SK-N-SH (cell line): ENCODE measurements at places on chromosomes 1 and 21. TPM values are rescaled to one million over a fixed set of nuclear protein-coding genes. Genes with fewer than 3 reads are reported as not detected.
A peak's percentile ranks its signal among the peaks of the same experiment; 100 is the strongest.

- DNase-seq = no peak
Observed at GRCh38 chr21:45829668-45830067, 151.9 kb upstream of the COL6A1 start.

DNA sequence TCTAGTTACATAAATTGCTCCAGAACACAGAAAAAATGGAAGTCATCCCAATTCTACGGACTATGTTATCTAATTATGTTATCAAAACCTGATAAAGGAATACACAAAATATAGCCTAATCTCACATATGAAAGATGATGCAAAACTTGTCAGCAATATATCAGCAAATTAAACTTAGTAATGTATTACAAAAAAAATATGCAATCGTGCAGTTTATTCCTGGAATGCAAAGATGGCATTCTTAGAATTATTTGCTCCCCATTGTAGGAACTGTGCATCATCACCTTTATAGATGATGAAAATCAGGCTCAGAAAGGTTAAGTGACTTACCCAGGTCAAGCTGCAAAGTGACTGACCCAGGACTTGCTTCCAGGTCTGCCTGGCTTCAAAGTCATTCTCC, 7.8 kb downstream of the FOXE3 start:
- no peak for DNase-seq

EXTL2 gene
- polyA plus RNA-seq = 20.3 and 32.5 TPM in 2 replicates

DNA sequence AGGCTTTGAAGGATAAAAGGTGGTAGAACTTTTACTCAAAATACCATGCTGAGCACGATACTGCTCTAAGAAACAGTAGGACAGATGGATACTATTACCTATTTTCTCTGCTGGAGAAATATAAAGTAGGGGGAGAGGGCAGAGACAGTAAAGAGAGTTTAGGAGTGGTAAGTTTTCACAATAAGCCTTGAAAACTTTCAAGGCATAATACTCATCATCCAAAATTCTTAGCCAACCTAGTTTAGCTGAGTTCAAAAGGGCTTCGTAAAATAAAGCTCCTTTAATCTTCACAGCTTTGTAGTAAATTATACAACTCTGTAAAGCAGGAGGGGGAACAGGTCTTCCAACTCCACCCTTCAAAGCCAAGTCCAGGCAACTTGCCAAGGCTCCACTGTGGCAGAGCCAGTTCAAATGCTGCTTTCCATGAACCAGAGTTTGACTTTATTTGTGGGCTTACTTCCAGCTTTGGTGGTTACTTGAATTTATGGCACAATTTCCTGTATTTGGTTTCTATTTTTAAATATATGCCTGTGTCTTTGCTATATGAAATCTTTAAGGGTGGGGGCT, 15.5 kb downstream of the TEX38 start:
- DNase-seq = no peak

MMEL1 gene
- 0.16 and 0.26 TPM in 2 replicates for polyA plus RNA-seq

DNA sequence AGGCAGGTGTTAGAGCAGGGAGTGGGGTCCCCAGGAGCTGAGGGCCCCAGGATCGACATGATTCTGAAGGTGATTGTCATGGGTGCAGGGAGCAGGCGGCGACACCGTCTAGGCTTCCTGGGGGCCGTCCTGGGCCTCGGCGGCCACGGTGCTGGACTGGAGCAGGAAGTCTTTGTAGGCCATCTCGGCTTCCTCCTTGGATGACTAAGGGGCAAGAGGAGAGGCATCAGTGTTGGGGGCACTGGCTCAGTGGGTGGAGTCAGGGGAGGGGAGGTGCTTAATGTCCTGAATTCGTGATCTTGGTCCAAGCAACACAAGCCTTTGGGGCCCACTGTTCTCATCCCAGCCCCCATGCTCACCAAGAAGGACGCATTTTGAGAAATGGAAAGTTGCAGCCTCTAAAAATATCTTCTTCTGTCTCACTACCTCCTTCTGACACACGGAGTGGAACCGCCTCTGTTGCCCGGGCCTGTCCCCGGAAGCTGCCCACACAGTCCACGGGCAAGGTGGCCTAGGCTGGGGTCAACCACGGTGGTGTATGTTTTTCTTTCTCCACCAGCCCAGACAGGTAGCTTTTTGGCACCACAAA, 8.6 kb upstream of the FCMR start:
- DNase-seq = no peak

- DNase-seq = peak; percentile 73
Observed at GRCh38 chr21:45202889-45203288, 84.8 kb downstream of the POFUT2 start.

DNA sequence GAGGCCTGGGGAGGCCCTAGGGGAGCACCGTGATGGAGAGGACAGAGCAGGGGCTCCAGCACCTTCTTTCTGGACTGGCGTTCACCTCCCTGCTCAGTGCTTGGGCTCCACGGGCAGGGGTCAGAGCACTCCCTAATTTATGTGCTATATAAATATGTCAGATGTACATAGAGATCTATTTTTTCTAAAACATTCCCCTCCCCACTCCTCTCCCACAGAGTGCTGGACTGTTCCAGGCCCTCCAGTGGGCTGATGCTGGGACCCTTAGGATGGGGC, 5.2 kb downstream of the ELF3 start:
- DNase-seq = no peak

WDR4 gene
- 21.8 and 26.5 TPM in 2 replicates for polyA plus RNA-seq

ZNF644 gene
- polyA plus RNA-seq = 5.6 and 6.8 TPM in 2 replicates

SLAMF6 gene
- polyA plus RNA-seq = not detected in 2 replicates

KCNE2 gene
- polyA plus RNA-seq = 0.05 TPM in 1 of 2 replicates, not detected in the other

DNA sequence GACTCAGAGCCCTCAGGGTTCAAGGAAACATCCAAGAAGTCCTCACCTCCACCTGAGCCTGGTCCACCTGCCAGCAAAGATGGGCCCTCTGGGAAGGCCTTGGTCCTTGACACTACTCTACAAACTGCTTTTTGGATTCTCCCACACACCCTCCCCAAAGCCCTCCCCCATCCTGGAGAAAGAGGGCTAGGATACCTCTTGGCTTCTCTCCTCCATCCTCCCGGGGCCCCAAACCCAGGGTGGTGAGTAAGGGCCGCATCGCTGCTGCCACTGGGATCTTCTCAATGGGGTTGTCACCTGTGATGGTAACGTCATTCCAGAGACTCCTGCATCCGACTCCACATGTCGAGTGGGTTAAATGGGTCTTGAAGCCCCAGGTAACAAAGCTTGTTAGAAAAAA, 26.6 kb downstream of the MATN1 start:
- no peak for DNase-seq

DNA sequence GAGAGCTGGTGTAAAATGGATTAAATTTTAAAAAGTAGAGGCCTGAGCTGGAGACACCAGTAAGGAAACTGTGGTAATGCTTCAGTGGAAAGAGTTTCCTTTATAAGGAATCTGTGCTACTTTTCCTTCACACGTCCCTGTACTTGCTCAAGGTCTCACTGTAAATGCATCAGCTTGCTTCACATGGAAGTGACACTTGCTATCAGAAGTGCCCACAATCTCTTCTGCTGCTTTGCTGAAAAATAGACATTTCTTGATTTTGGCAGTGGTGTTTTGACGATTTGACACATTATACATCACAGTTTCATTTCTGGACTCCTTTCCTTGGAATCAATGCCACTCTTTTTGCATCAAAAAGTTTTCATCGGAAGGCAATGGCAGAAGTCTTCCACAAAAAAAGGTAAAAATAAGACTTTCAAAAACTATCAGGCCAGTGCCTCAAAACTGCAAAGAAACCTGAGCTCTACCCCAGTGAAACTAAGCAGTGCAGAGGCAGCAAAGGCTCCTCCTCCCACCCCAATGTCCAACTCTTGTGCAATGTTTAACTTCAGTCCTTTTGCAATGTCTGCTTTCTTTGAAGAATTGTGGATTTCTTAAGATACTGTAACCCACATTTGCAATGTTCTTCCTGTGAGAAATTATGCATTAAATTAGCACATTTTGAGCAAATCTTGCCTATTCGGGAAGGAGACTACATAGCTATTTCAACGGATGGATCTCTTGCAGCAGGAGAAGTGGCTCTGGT, 18.4 kb upstream of the TSPAN2 start:
- DNase-seq = no peak

GRCh38 chr1:17739050-17739449, 16.1 kb upstream of the ACTL8 start:
- no peak for DNase-seq

ANGPTL1 gene
- polyA plus RNA-seq = not detected in 2 replicates

SLC30A2 gene
- polyA plus RNA-seq = not detected in 2 replicates

DNA sequence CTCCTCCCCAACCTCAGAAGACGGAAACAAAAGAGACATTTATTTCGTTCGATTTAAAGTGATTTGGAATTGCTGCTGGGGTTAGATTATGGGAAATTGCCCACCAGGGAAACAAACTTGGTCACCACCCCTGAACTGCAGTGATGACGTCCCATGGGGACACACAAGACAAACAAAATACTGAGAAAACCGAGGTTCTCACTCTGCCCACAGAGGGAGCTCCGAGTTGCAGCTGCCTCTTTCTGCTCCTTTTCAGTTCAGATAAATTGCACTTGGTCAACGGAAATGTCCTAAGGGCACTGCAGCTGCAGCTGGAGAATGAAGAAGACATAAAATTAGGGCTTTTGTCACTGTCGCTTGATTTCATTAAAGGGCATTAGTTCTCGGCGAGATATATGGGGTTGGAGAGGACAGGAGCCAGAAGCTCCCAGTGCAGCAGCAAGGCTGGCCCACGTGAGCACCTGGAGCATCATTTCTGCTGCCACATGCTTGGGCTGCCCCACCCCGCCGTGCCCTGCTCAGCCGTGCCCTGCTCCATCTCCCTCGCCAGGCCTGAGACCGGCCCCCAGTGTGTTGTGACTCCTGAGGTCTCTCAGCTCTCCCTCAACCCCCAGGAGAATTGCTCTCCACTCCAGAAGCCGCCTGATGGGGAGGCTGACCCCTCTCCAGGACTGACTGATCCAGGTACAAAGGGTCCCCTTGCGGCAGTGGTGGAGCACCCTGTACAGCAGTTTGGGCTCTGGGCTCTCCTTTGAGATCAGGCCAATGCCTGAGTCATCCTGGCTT, 231.7 kb upstream of the AJAP1 start:
- peak; percentile 26 for DNase-seq

DNA sequence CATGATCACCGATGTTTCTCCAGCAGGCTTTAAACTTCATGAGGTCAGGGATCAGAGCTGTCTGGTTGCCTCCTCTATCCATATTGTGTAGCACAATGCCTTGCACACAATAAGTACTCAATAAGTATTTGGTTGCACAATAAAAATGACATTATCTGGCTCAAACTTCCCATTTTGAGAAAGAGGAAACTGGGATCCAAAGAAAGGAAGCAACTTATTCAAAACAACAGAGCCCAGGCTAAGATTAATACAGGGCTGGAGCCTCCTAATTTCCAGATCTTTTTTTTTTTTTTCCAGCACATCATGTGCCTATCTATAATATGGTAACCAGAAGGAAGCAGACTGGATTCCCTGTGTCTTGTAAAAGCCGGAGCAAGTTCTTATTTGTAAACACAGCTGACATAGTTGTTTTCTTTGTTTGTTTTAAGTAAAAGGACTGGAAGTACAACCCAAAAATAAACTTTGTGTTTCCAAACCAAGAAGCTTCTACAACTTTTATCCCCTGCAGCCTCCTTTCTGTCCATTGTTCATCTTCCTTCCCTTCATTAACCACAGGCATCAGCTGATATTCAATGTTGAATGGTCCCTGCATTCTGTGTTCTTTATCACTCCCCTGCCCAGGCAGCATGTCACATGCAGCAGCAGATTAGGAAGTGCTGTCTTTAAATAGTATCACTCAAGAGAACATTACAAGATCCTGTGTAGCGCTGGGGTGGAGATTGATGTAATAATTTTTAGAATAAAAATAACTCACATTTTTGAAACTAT, 71.2 kb upstream of the HOOK1 start:
- DNase-seq = no peak

DNA sequence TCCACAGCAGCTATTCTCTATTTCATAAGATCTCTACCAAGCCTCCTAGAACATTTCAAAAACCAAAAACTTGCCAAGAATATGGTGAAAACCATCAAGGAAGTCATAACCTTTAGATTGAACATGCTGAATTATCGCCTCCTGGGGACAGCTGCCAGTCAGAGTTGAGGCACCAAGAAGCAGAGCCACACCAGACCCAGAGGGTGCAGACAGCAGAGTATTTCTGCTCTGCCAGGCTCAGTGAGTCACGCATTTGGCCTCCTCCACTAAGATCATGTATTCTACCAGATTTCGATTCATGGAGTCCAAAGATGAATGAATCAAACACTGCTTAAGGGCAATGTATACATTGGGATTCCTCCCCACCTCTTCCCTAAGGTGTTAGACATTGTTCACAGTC, 2.1 kb downstream of the F3 start:
- no peak for DNase-seq

FMO4 gene
- polyA plus RNA-seq = 1.6 and 2.0 TPM in 2 replicates

LZIC gene
- 9.6 and 10.2 TPM in 2 replicates for polyA plus RNA-seq

CDC7 gene
- 2.6 TPM in 2 replicates for polyA plus RNA-seq

ARHGAP29 gene
- 20.1 and 23.3 TPM in 2 replicates for polyA plus RNA-seq

- no peak for DNase-seq
Observed at GRCh38 chr1:107389410-107390396, 248.9 kb downstream of the NTNG1 start.

- peak; percentile 63 for DNase-seq
Observed at GRCh38 chr1:75130865-75131564, 3.2 kb upstream of the LHX8 start.

DNA sequence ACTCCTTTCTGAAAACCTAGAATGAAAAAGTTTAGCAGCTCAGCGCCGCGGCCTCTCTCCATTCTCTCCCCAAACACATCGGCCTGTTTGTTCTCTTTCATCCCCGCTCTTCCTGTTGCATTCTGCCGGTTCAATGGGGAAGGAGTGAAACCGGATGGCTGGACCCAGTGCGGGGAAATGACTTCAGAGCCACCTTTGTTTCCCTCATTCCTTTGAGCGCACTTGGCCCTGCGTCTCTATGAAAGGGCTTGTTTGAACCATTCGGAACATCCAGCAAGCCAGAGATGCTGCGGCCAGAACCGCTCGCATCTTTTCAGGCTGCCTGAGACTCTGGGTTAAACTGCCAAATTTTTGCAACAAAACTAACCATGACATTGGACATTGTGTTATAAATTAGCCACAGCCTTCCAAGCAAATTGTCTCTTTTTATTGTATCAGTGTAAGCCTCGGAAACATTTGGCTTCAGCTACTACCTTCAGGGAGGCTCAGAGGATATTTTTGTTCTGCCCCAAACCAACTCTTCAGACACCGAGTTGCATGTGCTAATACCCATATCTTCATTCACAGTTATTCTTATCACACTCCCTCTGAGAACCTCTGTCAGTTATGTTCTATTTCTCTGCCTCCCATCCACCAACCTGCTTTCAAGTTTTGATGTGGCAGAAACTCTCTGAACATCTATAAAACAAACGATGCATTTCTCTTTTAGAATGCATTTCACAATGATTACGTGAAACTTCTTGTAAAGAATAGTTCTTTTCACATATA, 5.1 kb upstream of the OLIG1 start:
- no peak for DNase-seq
